Stimulated activated CD8-positive, alpha-beta memory T cell treated with anti-CD3 and anti-CD28 coated beads, Interleukin-4, amount 100 ng/mL, for 1 hour (primary cell): ENCODE measurements at places on chromosomes 7 and 10.

DNA sequence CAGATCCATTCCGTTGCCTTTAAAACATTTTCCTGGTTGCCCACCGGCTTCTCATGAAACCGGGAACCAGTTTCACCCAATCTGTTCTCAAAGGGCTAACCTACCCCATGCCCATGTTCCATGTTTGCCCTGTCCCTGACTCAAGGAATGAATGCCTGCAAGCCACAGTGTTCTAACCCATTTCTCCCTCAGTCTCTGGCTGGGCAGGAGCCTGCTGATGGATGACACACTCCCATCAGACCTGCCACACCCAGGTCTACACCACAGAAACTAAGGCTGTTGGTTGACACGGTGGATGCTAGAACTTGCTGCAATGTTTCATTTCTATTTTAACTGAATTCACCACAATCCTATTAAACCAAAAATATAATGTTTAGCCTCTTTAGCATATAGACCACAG lies 15.6 kb downstream of the CLRN3 start:
- DNase-seq, result no peak

GRCh38 chr10:86048571-86048970 lies 318.0 kb downstream of the GRID1 start:
- no peak for DNase-seq

DNA sequence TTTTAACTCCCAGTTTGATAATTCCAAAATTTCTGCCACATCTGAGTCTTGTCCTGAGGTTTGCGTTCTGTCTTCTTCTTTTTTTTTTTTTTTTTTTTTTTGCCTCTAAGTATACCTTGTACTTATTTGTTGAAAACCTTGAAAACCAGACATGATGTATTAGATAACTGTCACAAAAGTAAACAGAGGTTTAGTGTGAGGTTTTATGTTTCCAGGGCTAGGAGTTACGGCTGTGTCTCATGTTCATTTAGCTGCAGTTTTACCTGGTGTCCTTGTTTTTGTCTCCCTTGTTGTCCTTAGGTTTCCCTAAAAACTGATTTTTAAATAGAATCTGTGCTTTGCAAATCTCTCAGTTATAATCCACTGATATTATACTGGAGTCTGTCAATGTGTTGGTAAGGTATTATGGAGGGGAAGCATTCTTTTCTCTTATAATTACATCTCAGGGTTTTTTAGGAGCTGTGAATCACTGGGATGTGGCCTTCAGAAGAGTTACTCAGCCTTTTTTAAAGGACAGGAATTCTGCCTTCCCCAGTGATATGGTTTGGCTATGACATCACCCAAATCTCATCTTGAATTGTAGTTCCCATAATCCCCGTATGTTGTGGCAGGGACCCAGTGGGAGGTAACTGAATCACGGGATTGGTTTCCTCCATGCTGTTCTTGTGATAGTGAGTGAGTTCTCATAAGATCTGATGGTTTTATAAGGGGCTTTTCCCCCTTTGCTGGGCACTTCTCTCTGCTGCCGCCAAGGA lies 95.0 kb downstream of the CDCA7L start:
- DNase-seq, result no peak

GRCh38 chr7:94590526-94591162 lies 65.3 kb downstream of the SGCE start:
- no peak for DNase-seq

DNA sequence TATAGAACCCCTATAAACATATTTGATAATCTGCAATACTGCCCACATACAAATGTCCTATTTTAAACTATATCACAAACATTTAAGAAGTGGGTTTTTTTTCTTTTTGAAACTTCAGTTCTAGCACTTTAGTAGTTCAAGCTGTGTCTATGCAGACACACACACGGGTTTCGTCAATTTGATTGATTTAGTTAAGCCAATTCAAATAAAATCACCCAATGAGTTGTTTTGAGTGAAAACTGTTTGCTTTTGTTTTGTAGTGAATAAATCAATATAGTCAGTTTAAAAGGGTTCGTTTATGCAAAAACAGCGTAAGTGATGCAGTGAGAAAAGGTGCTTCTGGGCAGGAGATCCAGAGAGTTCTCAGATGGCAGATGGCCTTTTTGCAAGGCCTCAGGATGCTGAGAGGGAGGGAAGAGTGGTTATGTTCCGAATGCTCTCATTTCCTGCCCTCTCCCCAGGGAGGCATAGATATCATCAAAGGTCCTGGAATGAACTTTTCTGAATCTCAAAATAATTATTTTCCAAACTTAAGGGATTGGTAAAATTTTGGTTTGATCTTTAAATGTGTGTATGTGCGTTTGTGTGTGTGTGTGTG lies 102.7 kb downstream of the AGMO start:
- no peak for DNase-seq

DNA sequence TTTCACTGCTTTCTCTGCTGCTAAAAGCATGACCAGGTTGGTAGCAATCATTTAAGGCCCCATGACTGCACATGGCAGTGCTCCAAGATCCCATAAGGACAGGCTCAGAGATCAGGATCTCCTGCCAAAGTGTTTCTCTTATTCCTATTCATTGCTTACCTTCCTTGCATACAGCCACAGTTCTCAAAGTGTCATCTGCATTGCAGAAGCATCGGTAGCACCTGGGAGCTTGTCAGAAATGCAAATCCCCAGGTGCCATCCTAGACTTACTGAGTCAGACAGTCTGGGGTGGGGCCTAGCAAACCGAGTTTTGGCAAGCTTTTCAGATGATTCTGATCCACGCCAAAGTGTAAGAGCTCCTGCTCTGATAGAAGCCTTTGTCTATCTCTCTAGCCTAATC lies 489.0 kb upstream of the AUTS2 start:
- no peak for DNase-seq

- DNase-seq, result no peak
These were observed 50.0 kb downstream of the AOC1 start for GRCh38 chr7:150902078-150903033.

- DNase-seq, result no peak
These were observed 123.8 kb upstream of the SDK1 start for GRCh38 chr7:3177271-3177670.

DNA sequence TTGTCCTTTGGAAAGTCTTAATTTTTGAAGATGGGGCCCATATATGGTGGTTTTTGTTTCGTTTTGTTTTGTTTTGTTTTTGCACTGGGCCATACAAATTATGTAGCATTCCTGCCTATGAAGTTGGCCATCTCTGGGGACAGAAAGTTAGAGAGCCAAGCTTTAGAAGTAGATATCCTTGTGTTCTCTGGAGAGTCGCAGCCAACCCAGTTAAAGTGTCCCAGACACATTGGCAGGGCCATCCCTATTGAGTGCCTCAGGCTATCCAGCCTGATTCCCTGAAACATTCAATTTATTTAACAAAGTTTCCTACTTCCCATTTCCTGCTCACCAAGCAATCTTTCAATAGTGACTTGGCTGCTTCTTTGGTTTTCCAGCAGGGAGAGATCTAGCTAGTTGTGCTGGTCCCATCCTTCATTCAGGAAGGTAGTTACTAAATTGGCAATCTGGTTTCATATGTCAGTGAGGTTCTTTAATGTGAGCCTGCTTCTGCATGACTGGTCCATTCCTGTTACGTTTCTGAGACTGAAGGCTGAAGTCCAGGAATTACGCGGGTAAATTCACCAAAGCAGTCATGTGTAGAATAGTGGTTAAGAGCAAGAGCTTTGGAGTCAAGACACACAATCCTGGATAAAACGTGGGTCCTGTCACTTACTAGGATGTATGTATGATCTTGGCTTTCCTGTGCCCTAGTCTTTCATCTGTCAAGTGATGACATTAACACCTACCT lies 49.3 kb upstream of the HBP1 start:
- DNase-seq, result no peak

DNA sequence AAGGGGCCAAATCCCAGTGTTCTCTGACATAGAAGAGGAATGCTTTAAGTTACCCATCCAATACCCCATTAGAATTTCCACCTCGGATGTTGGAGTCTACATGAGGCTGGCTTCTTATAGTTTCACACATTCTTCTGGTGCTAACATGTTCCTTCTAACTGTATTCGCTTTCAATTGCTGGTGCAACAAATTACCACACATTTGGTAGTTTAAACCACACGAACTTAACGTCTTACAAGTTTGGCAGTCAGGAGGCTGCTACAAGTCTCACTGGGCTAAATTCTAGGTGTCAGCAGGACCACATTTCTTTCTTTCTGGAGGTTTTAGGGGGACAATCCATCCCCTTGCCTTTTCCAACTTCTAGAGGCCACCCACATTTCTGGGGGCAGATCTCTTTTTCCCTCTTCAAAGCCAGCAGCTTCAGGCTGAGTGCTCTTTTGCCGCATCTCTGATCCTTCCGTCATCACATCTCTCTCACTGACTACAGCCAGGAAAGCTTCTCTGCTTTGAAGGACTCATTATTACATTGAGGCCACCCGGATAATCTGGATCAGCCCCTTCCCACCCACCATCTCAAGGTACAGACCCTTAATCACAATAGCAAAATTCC lies 5.1 kb upstream of the MACC1 start:
- no peak for DNase-seq

GRCh38 chr10:110107430-110107829 lies 99.6 kb downstream of the ADD3 start:
- DNase-seq, result no peak

DNA sequence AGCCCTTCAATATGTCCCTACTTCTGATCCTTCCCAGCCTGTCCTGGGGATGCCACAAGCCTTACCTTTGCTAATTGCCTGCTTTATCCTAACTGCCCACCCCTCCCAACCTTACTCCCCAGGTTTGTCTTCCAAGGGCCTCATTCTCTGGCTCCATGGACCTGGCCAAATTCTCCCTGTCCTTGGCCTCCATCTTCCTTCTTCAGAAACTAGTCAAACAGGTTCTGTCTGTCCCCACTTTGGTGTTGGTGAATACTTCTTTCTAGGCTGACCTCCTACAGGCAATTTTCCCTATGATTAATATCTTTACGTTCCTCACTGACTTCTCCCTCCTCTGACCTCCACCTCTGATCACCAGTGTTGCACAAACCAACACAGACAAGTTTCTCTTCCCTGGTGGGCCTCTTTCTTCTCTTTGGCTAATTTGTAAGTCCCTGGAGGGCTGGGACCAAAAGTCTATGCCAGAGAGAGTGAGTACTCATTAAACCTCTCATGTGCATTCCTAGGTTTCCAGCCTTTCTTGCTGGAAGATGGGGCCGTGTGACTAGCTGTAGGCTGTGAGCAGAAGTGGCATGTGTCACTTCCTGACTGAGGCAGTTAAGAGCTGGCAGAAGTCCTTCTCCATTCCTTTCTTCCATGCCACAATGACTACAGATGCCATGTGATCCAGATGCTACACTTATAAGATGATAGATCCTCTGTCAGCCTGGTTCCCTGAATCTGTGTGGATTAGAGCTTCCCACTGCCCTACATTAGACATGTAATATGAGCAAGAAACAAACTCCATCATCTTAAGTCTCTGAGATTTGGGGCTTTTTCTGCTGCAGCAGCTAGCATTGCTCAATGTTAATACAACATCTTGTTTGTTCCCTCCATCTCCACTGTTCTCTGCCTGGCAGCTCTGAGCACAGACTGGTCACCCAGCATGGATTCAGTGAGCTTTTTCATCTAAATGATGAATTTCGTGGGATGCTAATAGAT lies 382.7 kb downstream of the RPS24 start:
- DNase-seq, result no peak

DNA sequence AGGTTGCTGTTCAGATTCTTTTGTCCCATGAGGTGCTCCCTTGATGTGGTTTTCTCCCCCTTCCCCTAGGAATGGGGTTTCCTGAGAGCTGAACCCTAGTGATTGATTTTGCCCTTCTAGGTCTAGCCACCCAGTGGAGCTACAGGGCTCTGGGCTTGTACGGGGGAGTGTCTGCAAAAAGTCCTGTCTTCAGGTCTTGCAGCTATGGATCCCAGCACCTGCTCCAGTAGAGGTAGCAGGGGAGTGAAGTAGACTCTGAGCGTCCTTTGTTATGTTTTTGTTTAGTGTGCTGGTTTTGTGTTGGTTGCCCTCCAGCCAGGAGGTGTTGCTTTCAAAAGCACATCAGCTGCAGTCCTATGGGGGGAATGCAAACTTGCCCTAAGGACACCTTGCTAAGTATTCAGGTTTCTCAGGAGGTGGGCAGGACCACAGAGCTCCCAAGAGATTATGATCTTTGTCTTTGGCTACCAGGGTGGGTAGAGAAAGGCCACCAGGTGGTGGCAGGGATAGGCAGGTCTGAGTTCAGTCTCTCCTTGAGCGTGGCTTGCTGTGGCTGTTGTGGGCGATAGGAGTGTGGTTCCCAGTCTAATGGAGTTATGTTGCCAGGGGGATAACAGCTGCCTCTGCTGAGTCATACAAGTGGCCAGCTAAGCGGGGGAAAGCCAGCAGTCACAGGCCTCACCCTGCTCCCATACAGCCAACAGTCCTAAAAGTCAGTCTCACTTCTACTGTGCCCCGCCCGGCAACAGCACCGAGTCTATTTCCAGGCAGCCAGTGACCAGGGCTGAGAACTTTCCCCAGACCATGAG lies 92.4 kb upstream of the JCAD start:
- no peak for DNase-seq

GRCh38 chr7:66642186-66642585 lies 13.5 kb downstream of the KCTD7 start:
- no peak for DNase-seq

GRCh38 chr10:8534096-8534495 lies 479.6 kb downstream of the GATA3 start:
- DNase-seq, result no peak

GRCh38 chr7:151717415-151717814 lies 159.5 kb downstream of the PRKAG2 start:
- no peak for DNase-seq

DNA sequence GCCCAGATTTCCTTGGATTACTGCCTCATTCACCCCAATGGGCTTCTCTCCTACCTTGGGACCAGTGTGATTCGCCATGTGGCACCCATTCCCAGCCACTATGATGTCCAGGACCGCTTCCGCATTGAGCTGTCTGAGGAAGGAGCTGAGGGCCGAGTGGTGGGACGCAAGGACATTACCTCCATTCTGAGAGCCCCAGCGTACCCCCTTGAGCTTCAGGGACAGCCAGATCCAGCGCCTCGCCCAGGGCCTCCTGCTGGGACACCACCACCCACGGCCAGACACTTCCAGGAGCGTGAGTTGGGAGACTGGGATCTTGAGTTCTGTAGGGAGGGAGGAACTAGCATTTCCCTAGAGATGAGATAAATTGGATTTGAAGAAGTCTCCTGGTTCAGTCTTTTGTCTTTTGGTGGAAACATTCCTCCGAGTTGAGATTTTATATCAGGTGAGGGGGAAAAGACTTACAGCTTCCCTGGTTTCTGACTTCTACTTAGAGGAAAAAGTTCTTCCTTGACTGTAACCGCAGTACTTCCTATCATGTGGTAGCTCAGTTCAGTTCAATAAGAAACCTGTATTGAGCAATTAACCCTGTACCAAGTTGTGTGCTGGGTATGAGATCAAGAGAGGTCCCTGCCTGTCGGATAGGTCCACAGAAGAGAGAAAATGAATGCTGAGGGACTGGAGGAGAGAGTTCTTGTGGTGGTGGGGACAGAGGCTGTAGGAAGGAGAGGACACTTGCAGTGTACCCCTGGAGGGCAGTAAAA lies 1.3 kb downstream of the MOSPD3 start:
- DNase-seq, result no peak
